ENCODE measurements at places on chromosomes 7 and 10.

GRCh38 chr7:139231513-139232376 lies 708 bp downstream of the UBN2 start:
- DNase-seq, result peak; percentile 66

DNA sequence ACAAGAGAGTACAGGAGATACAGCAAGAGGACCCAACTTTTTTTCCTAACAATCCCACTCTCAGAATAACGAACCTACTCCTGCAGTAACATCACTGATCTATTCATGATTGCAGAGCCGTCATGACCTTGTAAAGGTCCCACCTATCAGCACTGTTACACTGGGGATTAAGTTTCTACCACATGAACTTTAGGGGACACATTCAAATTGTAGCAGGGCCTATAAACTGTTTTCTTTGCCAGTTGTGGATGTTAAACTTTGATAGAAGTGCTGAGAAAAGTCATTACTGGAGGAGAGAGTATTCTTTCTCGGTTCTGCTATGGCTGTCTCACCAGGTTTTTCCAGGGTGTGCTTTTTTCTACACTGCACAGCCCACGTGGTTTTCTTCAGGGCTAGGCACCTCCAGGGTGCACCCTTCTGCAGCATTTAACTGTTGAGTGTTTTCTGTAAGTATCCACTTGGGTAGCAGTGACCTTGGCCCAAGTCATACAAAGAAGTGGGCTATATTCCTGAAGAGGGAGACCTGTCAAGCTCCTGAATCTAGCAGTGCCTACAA lies 131.6 kb upstream of the AHR start:
- DNase-seq, result no peak

DNA sequence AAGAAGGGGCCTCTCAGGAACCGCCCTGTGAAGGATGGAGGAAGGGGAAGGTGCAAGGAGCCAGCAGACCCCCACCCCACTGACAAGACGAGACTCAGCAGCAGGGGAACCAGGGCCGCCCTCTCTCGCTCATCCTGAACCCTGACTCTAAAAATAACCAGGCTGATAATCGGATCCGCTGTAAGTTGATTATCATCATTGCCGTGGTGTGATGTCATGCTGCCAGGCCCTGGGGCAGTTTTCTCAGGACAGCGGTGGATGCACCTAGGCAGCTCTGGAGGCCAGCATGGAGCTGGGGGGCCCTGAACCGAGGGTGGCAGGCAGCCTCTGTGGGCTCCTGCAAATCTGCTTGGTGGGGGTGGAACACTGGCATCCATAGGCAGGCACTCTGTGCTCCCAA lies 7.9 kb downstream of the RET start:
- no peak for DNase-seq

- no peak for DNase-seq
These were observed 167.3 kb upstream of the SLC13A1 start for GRCh38 chr7:123367031-123367430.

- no peak for DNase-seq
These were observed 64.7 kb downstream of the KAT6B start for GRCh38 chr10:74891053-74891452.

- peak; percentile 62 for DNase-seq
These were observed 100.5 kb upstream of the SDK1 start for GRCh38 chr7:3200504-3200903.

GRCh38 chr7:47893721-47894365 lies 54.4 kb downstream of the PKD1L1 start:
- DNase-seq, result no peak

DNA sequence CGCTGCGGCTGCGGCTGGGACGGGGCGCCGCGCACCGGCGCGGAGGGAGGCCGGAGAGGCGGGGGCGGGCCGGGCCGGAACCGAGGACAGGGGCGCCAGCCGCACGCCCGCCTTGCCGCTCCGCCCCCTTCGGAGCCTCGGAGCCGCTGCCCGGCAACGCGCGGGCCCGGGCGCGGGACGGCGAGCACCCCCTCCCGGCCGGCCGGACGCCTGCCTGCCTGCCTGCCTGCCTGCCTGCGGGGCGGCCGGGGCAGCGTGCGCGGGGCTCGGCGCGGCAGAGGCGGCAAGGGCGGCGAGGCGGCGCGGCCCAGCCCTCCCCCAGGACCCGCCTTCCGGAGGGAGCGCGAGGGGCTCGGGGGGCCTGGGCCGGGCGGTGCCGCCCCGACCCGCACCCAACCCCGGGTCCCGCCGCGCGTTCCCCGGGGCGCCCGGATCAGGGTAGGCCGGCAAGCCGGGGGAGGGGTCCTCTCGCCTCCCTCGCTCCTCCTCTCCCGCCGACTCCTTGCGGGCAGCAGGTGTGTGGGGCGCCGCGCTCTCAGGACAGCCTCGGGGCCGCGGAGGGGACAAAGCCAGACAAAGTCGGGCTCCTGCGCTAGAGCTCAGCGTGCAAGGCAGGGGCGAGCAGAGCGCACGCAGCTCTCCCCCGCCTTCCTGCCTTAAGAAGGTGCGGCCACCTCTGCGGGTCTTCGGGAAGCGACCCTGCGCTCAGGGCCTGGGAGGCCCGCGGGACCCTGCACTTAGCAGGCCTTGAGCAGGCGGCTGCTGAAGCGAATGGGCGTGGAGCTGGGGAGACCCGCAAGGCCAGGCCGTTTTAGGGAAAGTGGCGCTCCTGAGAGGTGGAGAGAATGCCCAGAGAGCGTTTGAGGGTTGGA lies at the start of gene KIAA1549:
KIAA1549 (minus strand) TSS at position 58 of the 872 bp plus-strand sequence. CDS start 120 bp downstream, outside the sequence.
- DNase-seq, result peak; percentile 94

DNA sequence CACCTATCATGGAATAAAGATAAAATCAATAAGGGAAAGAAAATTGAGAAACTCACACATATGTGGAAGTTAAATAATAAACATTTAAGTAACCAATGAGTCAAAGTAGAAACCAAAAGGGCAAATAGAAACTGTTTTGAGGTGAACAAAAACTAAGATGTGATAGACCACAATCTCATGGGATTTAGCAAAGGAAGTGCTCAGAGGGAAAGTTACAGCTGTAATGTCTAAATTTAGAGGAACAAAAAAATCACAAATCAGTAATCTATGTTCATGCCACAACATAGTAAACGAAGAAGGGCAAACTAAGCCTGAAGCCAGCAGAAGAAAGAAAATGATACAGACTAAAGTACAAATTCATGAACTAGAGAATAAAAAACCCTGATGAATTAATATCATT lies 16.3 kb downstream of the CYP3A4 start:
- peak; percentile 21 for DNase-seq

DNA sequence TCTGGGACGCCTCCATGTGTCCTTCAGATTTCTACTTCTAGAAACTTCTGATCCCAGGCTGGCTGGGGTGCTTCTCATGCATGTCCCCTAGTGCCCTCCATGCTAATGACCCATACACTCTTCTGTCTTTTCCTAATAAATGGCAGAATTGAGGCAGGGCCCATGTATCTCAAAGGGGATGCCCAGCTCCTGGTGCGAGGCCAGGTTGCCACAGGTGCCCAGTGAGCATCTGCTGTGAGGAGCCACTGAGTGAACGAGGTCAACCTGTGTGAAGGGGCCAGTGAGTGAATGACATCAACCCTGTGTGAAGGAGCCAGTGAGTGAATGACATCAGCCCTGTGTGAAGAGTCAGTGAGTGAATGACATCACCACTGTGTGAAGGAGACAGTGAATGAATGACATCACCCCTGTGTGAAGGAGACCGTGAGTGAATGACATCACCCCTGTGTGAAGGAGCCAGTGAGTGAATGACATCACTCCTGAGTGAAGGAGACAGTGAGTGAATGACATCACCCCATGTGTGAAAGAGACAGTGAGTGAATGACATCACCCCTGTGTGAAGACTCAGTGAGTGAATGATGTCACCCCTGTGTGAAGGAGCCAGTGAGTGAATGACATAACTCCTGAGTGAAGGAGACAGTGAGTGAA lies 478.9 kb downstream of the PTPRN2 start:
- no peak for DNase-seq

- DNase-seq, result no peak
These were observed 147.8 kb downstream of the MAD1L1 start for GRCh38 chr7:2084781-2085505.

- DNase-seq, result no peak
These were observed 13.4 kb downstream of the SHH start for GRCh38 chr7:155798673-155799439.

- DNase-seq, result no peak
These were observed 25.2 kb downstream of the GRID1 start for GRCh38 chr10:86341361-86341811.

- no peak for DNase-seq
These were observed 7.5 kb downstream of the ZYX start for GRCh38 chr7:143388491-143389101.

DNA sequence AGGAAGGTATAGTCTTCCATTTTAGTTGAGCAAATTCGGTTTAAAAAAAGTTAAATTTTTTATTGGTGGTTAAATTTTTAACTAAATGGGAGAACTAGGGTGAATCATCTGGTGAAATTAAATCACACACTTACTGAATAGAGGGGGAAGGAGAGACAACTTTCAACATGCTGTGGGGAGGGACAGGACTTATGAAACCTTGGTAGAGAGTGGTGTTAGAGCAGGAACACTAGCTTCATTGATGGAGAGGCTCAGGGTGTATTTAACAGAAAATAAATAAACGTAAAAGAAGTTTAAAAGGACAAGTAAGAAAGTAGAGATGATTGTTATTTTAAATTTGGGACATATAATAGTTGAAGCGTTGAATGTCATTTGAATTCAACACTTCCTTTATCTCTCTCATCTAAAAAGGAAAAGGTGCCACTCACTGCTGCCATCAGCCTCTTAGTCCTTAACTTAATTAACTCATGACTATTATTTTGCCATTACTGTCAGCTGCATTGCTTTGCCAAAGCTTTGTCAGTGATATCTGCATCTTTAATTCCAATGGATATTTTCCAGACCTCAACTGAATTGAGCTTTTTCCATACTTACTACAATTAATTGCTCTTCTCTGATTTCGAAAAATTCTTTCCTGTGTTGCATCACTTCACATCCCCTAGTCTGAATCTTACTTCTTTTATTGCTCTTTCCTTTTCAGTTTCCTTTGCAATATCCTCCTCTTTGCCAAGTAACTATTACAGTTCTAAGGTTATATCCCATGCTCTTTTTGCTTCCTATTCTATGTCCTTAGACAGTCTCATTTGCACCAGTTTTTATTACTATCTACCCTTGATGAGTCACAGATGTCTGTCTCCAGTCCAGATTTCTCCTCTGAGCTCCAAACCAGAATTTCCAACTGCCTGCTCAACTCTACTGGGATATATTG lies 71.7 kb downstream of the GNAT3 start:
- no peak for DNase-seq

GRCh38 chr10:44776181-44776580 lies 135.0 kb upstream of the TMEM72 start:
- DNase-seq, result no peak

All from GM13977 (cell line).